ENCODE measurements at places on chromosomes 3 and 15.

DNA sequence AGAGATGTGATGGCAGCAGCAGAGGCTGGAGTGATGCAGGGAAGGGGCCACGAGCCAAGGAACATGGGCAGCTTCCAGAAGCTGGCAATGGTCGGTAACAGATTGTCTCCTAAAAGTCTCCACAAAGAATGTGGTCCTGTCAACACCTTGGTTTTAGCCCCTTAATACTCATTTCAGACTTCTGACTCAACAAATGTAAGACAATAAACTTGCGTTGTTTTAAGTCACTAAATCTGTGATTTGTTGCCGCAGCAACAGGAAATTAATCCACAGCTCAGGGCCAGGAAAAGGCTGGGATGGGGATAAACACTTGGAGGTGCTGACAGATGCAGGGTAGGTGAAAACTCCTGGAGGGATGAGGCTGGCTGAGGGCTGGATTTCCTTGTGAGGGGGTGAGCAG is 69.9 kb downstream of the OXNAD1 start:
- DNase-seq: no peak

DNA sequence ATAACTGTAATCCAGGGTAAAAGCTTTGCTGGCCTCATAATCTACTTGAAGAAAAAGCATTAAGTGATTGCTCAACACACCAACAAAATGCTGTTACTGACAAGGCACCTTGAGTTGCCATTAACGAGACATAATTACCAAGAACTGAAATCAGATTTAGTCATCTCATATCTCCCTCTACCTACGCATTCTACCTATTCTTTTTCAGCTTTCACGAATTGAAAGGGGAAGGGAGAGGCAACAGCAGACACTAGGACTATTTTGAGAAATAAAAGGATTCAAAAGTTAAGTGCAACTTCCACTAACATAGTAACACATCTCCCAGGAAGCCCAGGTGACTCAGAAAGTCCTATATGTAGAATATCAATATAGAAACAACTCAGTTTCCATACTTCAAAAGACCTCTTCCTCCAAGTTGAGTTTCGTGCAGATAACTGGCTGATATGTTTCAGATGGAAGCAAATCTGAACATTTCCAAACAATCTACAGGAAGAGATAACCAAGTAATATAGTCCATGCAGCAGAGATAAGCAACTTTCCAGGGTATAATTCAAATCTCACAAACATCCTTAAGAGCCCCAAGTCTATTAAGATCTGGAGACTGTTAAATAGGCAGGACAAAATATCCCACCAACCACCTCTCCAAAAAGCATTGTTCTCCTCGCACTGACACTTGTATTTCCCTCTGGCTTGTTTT is 1.9 kb downstream of the OSBPL10 start:
- DNase-seq: no peak

DNA sequence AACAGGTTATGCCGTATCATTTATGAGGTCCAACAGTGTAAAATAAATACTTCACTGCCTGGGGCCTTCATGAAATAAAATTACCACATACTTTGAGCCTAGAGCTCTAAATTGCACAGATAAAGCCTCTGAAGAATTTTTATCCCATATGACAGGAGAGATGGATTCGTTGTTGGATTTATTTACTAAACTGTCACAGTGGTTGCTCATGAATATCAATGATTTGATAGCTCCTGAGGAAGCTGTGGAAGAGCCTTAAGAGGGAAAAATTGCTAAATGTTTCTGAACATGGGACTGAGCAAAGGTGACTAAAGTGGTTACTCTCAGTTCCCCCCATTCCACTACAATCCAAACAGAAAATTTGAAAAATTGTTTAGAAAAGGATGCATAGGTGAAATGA is 558.9 kb upstream of the IL12A start:
- no peak for DNase-seq

- no peak for DNase-seq
These were observed 10.6 kb downstream of the GOLGA6L2 start for GRCh38 chr15:23436421-23436820.

- DNase-seq: no peak
These were observed 590.9 kb downstream of the EPHA3 start for GRCh38 chr3:89698208-89698830.

- no peak for DNase-seq
These were observed 29.2 kb upstream of the CYP11A1 start for GRCh38 chr15:74396445-74397238.

DNA sequence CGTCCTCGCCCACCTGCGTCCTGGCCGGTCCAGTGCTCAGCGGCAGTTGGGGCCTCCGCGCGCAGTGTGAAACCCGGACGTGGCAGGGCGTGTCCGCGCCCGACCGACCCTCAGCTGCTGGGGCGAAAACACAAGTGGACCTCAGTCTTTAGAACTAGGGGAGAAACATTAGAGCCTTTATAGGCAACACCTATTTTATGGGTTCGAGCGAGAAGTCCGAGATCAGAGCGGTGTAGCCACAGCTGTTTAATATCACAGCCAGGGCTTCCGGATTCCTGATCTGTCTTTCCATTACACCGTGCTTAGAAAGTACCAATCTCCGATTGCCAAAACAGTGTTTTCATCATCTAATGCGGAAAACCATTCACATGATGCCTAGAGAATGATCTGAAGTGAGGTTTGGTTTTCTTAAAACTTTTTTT is 506 bp downstream of the RAD51 start:
- no peak for DNase-seq

DNA sequence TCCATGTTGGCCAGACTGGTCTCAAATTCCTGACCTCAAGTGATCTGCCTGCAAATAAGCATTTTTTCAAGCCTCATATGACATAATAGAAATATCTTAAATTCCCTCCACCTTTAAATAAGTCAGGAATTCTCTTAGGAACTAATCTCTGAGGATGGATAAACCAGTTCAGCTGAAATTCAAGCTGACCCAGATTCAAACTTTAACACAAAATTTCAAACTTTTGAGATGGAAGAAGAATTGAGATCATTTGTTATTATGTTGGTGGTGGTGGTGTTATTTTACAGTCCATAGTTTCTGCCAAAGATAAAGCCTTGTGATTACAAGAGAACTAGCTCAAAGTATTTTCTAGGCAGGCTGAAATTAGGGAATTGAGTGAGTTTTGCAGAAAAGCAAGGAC is 85.5 kb downstream of the SSR3 start:
- no peak for DNase-seq

DNA sequence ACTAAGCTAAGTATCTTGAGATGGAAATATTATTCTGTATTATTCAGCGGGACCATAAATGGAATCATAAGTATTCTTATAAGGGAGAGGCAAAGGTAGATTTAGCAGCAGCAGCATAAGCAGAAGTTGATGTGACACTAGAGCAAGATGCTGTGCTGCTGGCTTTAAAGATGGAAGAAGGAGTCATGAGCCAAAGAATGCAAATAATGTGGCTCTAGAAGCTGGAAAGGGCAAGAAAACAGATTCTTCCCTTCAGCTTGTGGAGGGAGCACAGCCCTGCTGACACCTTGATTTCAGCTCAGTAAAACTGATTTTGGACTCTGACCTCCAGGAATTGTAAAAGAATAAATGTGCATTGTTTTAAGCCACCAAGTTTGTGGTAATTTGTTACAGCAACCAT is 144.2 kb upstream of the ANKRD28 start:
- no peak for DNase-seq

GRCh38 chr3:51350751-51351150 is 34.3 kb upstream of the MANF start:
- DNase-seq: no peak

DNA sequence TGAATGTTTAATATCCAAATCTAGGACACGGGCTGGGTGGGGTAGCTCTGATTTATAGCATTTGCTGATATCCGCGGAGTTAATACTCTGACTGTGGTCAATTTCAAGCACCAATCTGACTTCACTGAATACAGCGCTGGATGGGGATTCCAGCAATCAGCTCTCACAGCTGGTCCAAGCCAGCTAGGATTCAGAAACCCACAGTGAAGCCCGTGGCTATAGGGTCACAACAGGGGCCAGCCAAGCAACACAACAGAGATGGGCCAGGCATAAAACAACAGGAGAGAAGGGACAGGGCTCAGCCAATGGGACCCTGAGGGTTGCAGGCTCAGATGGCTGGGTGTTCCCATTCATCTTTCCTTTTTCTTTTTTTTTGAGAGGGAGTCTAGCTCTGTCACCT is 5.4 kb upstream of the LMAN1L start:
- DNase-seq: no peak

- DNase-seq: no peak
These were observed 130.3 kb downstream of the NR1I2 start for GRCh38 chr3:119912220-119912619.

DNA sequence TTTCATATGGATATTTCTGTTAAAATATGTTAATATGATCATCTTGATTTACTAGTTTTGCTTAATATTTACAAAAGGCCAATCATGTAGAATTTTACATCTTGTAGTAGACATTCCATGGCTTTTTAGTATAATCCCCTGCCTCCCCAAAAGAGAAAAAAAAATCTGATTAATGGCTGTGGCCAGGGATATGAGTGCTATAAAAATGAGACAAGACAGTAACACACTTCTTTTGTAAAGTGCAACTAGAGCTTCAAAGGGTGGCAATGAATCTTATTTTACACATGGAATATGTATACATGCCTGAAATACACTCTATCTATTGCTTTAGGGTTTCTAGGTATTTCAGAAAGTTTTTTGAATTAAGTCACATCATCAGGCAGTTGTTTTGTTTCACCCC is 112.2 kb upstream of the NANOGP8 start:
- DNase-seq: no peak

DNA sequence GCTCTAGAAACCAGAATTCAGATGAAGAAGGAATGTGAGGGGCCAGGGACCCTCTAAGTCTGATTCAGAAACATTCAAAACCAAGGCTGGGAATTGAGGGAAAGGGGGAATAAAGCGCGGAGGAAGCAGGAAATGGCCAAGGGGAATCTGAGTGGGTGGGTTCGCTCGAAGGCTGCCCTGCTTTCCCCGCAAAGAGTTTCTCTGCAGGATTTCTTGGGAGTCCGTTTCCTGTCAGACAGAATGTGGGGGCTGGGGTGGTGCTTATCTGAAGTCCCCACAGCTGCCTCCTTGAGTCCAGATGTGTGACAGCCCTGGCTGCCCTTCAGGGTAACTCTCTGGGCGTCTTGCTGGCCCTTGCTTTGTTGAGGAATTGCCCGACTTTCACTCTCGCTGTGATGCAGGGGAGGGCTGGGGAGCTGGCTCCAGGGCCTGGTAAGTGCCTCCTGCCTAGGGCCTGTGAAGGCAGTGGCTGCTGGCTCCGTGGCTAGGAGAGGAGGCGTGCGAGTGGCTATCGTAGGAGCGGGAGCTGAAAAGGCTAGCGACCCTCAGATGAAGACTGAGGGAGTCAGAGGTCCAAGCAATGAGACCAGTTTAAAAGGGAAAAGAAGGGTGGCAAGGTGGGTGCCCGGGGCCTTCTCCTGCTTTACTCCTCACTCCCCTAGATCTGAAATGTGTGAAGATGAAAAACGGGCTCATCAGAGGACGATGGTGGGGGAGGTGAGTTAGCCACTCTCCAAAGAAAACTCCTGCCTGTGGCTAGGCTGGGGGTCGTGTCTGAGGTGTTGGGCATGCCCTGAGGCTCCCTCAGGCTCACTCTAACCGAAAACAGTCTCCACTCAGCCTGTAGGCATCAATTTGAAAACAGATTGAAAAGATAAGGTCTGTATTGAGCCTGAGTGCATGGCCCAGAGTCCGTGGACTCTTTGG is 143.9 kb upstream of the UMPS start:
- no peak for DNase-seq

- no peak for DNase-seq
These were observed 20.8 kb upstream of the TRA2B start for GRCh38 chr3:185958626-185959025.

GRCh38 chr3:123518892-123519485 is 65.9 kb downstream of the HACD2 start:
- DNase-seq: no peak

GRCh38 chr3:38610436-38610835 is 39.1 kb downstream of the SCN5A start:
- no peak for DNase-seq

DNA sequence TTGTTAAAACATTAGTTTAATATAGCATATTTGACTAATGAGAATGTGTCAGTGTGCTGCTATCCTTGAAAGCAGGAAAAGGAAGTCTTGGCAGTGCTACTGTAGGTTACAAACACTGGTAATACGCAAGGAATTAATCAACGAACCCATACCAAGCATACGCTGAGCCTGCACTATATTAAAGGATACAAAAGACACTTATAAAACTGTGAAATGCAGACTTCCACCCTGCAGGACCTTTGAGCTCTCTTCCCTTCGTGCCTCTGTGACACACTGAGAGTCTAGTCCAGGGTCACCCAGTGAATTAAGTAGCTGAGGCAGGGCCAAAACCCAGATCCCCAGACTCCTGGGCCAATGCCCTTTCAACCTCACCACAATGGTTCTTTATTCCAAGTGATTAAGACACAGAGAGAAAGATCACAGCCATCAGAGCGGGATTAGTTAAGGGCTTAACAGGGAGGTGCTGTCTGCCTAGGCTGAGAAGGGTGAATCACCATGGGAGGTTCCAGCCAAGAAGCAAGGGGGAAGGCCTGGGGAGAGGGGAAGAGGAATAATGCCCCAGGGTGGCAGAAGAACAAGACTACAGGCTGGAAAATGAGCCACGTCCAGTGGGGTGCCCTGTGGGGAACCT is 6.8 kb downstream of the ANXA2 start:
- DNase-seq: no peak

GRCh38 chr3:63364495-63364894 is 86.4 kb downstream of the SYNPR start:
- DNase-seq: no peak

DNA sequence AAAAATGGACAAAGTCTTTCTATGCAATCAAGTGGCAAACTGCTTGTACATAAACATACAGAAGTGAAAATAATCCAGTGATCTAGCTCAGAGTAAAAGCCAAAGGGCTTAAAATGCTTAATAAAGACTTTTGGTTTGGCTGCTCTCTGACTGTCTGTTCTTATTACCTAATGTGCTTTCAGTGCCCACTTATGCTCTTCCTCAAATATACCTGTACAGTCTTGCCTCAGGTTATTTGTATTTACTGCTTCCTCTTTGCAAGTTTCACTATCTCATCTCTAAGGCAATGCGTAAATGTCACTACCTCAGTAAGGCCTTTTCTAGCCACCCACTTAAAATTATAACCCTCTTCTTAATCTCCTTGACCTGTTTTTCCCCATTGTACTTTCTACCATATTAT is 171.8 kb downstream of the EPHA6 start:
- no peak for DNase-seq

DNA sequence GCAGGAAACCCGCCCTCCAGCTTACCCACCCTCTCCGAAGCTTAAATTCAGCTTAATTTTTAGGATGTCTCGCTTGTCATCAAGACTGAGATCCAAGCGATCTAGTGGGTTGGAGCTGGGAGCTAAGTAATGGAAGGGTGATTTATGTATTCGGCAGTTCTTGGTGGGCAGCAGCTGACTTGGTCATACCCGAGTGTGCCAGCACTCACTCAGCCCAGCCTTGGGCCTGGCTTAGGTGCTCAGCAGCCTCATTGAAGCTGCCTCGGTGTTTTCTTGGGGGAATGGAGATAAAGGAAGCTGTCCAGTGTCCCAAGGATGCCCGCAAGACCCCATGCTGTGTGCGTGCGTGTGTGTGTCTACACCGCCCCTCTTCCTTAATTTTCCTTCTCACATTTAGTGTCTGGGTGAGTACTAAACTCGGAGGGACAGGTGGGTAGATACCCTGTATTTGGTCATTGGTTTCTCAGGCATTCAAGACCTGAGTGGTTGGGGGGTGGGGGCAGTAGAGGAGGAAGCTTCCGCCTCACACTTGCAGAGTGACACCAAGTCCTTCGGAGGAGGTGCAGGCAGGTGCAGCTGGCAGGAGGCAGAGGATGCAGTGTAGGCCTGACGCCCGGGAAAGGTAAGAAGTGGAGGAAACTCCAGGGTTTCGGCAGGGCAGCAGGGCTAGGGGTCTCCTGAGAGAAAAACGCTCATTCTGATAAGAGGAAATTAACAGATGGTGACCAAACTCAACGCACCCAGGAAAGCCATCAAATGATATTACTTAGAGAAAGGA is 92.8 kb downstream of the PCSK6 start:
- DNase-seq: no peak
